ENCODE measurements at places on chromosomes 2 and 18.

GRCh38 chr2:121075006-121075551 is 209.9 kb downstream of the TFCP2L1 start:
- DNase-seq: peak; percentile 75

- no peak for DNase-seq
Observed at GRCh38 chr2:239727182-239727775, 297.9 kb downstream of the NDUFA10 start.

- no peak for DNase-seq
Observed at GRCh38 chr2:183242937-183243336, 118.7 kb downstream of the NUP35 start.

GRCh38 chr2:112712465-112712864 is 8.4 kb upstream of the NT5DC4 start:
- DNase-seq: no peak

DNA sequence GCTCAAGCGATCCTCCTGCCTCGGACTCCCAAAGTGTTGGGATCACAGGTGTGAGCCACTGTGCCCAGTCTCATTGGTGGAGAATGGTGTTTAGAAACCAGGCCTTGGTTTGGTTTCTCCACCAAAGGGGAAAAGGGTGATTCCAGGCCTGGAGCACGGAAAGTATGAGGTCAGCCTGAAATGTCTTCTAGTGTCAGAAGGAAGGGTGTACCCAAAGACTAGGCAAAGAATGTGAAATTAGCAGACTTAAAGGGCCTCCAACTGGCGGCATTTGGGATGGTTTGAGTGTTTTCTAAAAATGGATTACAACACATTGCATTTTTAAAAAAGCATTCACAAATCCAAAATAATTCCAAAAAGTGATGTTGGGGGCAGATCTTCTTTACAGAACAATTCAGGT is 139.6 kb downstream of the SH3BP4 start:
- no peak for DNase-seq

DNA sequence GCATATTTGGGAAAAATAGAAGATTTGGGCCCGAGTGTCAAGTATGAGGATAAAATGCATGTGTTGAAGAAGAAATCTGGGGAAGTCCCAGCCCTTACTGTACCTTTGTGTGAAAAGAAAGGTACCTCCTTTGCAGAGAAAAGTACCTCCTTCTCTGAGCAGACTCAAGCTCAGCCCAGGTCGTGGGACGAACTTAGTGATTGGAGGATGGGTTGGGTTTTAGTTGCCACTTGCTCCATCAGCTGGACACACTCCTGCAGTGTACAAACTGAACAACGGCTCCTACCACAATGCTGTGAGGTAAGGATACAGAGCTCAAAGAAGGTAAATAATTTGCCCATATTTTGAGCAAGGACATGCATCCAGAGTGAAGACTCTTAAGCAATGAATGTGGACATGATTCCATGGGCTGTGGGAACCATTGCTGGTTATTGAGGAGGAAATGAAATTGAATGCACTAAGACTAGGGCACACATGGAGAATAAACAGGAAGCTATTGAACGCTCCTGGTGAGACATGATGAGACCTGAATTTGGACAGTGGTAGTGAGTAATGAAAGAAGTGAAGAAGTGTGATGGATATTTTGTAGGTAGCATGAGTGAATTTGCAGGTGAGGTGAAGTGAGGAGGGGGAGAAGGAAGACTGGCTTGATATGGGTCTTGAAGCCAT is 49.8 kb upstream of the IL1RL1 start:
- no peak for DNase-seq

- DNase-seq: peak; percentile 76
Observed at GRCh38 chr18:48412339-48412929, 3.3 kb upstream of the ZBTB7C start.

DNA sequence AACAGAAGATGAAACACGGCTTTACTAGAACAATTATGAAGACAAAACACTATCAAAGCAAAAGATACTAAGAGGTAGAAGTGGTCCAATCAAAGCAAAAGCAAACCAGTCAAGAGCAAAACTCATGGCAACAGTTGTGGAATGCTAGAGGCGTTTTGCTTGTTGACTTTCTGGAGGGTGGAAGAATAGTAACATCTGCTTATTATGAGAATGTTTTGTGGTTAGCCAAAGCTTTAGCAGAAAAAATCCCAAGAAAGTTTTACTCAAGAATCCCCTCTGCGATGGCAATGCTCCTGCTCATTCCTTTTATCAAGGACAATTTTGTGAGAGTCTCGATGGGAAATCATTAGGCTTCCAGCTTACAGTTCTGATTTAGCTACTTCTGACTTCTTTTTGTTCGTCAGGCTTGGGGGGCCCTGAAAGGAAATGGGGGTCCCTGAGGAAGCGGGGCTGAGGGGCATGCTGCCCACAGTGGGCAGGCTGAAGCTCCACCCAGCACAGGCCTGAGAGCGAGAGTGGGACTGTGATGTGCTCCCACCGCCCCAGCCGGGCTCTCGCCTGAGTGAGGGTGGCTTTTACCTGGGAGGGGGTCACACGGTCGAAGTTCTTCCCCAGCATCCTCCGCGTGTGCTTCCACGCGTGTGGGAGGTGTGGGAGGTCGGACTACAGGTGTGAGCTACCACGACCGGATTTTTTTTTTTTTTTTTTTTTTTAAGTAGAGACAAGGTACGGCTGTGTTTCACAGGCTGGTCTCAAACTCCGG is 49.0 kb upstream of the MC4R start:
- no peak for DNase-seq

DNA sequence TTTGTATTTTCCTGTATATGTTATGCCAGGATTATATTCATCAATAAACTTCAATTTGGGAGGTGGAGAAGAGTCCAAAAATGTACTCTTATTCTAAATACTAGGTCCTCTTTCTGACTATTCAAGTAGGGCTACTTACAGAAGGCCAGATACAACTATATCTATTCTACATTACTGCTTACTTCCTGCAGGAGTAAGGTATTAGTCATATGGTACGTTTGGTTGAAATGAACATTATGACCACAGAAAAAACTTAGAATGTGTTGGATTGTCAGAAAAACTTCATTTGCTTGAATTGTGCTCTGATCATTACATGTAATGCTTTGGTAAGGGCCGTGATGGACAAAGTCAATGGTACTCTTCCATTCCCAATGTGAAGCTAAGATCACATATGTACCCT is 35.0 kb downstream of the STAT4 start:
- DNase-seq: no peak

GRCh38 chr18:37426586-37426985 is 139.0 kb downstream of the CELF4 start:
- DNase-seq: no peak

- DNase-seq: no peak
Observed at GRCh38 chr2:54524226-54524991, 68.3 kb downstream of the SPTBN1 start.

GRCh38 chr2:47265158-47265557 is 110.0 kb upstream of the STPG4 start:
- DNase-seq: no peak

DNA sequence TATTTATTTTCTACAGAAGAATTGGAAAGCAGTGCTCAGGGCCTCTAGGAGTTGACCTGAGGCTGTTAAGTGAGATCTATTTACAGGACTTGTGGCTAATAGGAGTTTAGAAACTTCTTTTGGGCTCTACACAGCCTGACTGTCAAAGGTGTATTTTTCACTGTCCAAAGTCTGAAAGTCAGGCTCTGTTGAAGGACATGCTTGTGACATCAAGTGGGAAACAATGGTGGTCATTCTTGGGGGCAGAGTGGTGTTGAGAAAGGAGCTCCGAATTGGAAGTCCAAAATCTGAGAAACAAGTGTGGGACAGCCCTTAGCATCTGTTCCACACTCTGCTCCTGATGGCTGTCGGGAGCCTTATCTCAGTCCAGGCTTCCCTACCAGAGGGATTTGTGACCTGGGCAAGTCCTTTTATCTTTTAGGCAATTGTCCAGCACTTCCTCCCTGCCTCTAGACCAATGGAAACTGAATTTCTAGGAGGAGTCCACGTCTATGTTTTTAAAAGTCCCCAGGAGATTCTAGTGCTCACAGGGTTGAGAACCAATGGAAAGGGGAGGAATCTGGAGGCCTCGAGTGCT is 76.4 kb downstream of the LIPG start:
- no peak for DNase-seq

DNA sequence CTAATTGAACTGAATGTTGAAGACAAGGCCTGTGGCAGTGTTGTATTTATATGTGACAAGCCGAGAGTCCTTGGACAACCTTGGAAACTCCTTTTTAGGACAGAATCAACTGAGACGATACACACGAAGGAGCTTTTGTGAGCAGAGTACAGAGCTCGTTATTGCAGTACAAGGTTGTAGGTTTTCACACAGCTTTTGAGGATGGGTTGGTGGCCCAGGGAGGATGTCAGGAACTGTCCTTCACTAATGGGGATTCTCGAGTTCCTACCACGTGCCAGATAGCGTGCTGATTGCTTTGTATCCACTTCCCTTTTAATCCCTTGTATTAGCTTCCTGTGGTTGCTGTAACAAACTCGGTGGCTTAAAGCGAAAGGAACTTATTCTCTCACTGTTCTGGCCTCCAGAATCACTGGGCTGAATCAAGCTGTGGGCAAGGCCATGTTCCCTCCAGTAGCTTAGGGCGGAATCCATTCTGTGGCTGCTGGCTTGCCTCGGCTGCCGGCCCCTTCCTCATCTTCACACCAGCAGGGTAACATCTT is 20.2 kb downstream of the INPP4A start:
- DNase-seq: no peak

DNA sequence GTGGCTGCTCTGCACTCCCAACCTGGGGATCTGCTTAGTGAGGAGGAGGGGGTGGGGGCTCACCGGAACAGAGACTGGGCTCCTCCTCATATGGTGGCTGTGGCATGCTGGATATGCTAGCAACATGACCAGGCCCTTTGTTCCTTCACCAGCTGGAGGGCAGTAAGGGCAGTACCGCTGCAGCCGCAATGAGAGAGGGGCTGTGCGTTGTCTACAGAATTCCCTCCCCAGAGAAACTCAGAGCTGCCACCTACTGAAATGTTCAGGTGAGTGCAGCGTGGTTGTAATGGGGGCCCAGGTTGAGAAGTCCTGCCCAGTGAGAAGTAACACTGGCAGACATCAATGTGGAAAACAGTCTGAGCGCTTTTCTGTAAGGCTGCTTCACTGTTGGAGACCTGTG is 1211.9 kb upstream of the NXPH2 start:
- no peak for DNase-seq

DNA sequence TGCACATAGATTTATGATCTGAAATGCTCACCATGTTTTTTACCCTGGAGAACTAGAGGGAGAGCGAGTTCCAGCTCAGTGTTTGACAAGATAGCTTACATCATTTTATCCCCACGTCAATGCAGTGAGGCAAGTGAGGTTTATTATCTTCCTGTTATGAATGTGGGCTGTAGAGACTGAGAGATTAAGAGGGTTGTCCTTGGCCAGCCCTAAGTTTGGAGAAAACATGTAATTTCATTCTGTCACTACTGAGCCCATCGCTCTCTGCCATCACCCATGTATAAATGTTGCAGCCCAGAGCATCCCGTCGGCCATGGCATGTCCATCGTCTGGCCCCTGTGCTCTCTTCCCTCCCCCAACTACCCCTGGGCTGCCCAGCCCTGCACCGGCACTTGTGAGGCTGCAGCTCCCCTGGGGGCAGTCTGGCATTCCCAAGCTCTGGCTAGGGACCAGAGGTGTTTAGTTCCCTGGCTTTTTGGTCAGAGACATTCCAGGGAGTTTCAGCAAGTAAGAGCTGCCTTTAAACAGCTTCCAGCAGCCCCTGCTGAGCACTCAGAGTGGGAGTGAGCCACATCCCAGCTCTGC is 136.7 kb downstream of the ANTXR1 start:
- no peak for DNase-seq

- DNase-seq: no peak
Observed at GRCh38 chr18:63454497-63454896, 22.3 kb upstream of the SERPINB5 start.

- peak; percentile 90 for DNase-seq
Observed at GRCh38 chr2:98385050-98385699, 38.9 kb downstream of the CNGA3 start.
